ENCODE measurements at places on chromosomes 12 and 14.

GRCh38 chr12:77888611-77889010, 57.9 kb downstream of the NAV3 start:
- no peak for DNase-seq

GRCh38 chr14:91911474-91912032, 35.9 kb downstream of the FBLN5 start:
- DNase-seq = peak; percentile 40

- no peak for DNase-seq
Measured at GRCh38 chr14:57611555-57612075, 118.0 kb upstream of the CCDC198 start.

DNA sequence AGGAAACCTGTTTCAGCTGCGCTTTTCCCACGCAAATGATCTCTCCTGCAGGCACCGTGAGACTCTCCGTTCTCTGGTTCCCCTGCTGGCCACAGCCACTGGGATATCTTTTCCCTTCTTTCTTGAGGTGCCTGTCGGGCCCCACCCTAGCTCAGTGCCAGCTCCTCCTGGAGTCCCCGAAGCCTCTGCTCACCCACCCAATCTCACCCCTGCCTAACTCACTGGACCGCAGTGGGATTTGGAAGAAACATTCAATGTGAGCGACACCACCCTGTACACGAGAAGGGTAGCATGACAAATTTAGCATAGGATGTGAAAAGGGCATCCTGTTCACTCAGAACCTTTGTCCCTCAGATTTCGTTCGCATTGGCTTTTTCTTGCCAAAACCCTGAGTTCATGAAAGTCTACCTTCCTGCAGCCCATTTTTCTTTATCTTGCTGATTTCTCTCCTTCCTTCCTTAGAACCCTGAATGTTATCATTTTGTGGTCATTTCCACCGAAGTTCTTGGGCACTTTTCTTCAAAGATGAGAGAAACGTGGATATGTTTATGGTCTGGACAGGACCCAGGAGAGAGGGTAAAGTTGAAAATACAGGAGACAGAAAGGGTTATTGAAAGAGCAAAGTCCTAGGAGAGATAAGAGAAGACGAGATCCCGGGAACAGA, 63.6 kb upstream of the ELK3 start:
- no peak for DNase-seq

GRCh38 chr14:64971943-64972791, at the start of gene RAB15:
Gene RAB15, minus strand, starts transcription at chr14:64972336. Its CDS starts 260 bp downstream, at chr14:64972076.
- DNase-seq = peak; percentile 25

GRCh38 chr12:95216711-95217376, 423 bp downstream of the FGD6 start:
- DNase-seq = no peak

DNA sequence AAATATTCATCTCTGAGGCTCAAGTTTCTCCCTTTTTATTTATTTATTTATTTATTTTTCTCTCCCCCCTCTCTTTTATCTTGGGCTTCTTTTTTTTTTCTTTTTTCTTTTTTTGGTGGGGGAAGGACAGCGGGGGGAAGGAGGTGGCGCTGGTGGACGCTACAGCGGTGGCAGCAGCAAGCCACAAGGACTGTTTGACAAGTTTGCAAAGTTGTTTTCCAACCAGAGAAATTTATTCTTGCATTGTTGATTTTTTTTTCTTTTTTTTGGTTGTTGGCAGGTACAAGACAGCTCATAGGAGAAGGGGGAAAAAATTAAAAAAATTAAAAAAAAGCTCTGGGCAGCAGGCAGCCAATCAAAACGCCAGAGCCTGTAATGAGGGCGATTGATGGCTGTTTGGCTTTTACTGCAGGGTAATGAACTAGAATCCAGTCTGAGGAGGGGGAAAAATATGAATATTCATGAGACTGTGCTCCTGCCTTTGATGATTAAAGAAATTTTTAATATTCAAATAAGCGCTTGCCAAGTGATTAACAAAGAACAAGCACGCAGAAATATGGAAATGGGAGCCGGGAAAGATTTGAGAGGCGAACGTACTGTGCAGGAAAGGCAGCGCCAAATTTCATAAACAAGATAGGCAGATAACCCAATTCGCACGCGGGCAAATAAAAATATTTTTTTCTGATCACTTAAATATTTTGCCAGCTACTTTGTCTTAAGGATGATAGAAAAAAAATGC, 36.2 kb downstream of the BCL11B start:
- DNase-seq = no peak

DNA sequence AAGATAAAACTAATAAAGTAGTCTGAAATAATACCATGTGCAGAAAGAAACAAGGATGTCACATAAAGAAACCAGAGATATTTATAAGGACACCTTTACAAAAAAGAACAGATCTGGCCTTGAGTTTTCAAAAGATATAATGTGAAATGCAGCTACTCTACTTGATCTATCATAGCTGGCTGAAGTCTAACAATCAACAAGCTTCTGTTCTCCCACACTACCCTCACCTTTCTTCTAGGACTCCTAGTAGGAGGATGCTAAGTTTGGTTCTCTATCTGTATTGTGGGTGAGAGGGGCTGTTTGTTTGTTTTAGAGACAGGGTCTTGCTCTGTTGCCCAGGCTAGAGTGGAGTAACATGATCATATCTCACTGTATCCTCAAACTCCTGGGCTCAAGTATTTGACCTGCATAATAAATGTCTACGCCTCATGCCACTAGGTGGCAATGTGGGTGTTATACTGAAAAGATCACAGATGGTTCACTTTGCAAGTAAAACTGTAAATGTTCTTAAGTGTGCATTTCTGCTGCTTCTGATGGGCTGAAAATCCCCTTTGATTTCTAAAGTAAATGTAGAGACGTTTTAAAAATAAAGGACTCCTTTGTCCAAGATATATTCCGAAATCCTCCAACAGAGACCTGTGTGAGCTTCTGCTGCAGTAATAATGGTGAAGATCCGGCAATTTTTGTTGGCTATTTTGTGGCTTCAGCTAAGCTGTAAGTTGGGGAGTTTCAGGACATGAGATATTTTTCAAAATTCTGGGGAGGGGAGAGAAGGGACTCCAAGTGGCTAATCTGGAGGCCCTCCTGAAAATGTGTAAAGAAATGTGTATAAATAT, 269.3 kb downstream of the DAD1 start:
- peak; percentile 49 for DNase-seq

DNA sequence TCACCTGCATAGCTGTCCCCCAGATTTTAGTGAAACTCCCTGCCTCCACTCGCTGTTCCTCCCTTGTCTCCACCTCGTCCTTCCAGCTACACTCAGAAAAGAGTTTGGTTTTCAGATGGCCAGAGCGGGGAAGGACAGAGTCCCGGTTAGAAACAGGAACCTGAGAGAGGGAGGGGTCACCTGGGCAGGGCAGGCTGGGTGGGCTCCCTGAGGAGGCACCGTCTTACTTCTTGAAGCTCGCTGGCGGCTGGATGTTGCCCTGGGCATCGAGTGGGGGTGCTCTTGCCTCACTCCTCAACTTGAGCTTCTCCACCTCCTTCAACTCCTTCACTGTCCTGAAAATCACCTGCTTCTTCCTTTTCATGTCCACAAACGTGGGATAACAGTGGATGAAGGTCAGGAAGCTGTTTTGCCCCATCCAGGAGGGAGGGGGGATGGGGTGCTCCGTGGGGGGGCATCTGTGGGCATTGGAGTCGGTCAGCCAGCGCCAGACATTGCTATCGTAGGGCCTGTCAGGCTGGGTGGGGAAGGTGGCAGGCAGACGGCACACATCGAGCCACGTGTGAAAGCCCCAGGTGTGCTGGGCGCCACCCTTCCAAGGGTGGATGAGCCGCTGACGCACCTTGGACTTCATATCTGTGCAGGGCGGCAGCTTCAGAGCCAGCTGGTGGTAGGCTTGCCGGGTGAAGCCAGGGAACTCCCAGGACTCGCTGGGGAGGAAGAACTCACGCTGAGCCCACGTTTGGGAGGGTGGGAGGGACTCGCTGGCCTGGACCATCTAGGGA, 2.0 kb downstream of the TEX52 start:
- no peak for DNase-seq

- DNase-seq = peak; percentile 89
Measured at GRCh38 chr14:93103392-93104080, 12.2 kb downstream of the ITPK1 start.

DNA sequence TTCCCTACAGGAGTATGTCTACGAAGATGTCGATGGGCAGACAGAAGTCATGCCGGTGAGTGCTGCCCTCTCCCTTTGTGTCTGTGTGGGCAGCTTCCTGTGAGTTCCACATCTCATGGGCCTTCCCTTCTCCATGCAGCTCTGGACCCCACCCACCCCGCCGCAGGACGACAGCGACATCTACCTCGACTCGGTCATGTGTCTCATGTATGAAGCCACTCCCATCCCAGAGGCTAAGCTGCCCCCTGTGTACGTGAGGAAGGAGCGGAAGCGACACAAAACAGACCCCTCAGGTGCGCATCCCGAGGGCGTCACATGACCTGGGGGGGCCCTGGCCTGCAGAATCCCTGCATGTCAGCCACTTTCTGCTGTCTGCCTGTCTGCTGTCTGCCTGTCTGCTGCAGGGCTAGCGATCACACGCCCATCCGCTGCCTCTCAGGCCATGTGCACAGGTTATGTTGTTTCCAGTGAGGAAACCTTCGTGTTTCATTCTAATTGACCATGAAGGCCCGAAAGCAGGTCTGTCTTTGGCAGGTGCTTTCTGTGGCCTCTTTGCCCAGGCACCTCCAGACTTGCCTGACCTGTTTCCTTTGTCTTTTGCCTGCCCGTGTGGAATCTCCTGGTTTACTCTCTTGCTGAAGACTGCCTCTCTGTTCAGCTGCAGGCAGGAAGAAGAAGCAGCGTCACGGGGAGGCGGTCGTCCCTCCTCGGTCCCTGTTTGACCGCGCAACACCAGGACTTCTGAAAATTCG, 95.1 kb downstream of the EP400 start:
- no peak for DNase-seq

DNA sequence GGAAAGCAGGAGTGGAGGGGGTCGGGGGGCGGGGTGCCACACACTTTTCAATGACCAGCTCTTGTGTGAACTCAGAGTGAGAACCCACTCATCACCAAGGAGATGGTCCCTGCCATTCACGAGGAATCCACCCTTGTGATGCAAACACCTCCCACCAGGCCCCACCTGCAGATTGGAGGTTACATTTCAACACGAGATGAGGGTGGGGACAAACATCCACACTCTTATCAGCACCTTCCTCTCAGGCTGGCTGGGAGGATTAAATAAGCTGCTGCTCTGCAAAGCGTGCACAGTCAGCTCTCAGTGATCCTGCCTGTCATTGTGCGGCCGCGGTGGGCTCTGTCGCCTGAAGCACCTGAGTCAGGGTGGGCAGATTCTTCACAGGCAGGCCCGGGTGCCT, 39.7 kb downstream of the AACS start:
- DNase-seq = no peak

GRCh38 chr12:50109319-50109718, 2.7 kb upstream of the COX14 start:
- DNase-seq = no peak

DNA sequence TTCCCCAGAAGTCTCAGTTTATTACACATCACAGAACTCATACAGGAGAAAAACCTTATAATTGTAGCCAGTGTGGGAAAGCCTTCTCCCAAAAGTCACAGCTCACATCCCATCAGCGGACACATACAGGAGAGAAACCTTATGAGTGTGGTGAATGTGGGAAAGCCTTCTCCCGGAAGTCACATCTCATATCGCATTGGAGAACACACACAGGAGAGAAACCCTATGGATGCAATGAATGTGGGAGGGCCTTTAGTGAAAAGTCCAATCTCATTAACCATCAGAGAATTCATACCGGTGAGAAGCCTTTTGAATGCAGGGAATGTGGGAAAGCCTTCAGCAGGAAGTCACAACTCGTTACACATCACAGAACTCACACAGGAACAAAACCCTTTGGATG, 20.1 kb downstream of the ZNF84 start:
- DNase-seq = no peak

DNA sequence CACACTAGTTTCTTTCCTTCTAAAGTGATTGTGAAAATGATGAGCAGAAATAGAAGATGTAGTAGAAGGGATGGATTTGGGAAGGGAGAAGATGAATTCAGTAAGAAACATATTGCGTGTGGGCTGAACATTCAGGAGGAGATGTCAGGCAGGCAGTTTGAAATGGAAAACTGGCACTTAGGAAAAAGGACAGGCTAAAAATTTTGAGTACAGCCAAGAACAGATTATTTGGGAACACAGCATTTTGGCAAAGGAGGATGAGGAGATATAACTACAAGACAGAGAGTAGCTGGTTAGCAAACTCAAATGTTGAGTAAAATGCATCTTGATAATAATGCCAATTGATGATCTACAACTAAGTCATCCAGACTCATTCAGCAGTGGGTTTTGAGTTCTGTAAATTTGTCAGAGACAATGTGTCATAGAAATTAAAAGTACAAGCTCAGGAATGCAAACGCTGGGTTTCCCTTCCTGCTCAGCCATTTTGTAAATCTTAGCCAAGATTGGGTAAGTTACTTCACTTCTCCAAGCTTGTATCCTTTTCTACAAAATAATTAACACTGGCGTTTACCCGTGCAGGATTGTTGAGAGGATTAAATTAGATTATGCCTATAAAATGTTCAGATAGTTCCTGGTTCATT, 255.0 kb downstream of the NAV3 start:
- DNase-seq = peak; percentile 22

DNA sequence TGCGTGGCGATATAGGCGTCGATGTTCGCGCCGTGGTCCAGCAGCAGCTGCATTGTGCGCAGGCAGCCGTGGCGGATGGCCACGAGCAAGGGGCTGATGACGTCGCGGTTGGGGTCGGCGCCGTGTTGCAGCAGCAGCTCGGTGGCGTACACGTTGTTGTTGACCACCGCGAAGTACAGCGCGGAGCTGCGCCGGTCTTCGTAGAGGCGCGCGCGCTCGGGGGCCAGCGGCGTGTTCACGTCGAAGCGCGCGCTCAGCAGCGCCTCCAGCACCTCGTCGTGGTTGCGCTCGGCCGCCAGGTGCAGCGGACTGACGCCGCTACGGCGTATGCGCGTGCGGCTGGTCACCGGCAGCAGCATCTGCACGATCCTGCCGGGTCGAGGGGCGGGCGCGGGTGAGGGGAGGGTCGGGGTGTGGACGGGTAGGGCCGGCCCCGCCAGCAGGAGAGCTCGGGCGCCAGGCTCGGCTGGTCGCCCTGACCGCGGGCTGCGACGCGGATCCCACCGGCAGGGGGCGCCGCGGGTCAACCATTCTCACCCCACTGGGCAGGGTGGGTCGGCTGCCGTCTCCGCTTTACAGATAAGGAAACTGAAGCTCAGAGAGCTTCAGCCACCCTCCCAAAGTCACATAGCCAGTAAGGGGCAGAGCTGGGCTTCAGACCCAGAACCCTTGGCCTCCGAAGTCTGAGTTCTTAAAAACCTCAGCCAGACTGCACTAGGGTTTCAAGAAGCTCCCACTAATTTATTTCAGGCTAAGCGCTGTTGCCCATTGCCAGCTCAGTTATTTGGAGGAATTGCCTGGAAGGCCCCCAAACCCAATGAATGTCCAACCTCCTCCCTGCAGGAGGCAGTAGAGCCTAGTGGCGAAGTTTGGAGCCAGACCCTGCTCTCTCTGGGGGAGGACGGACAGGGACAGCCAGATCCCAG, 12.4 kb downstream of the FAM181A start:
- peak; percentile 83 for DNase-seq

GRCh38 chr12:71438670-71439361, 782 bp upstream of the LGR5 start:
- no peak for DNase-seq

DNA sequence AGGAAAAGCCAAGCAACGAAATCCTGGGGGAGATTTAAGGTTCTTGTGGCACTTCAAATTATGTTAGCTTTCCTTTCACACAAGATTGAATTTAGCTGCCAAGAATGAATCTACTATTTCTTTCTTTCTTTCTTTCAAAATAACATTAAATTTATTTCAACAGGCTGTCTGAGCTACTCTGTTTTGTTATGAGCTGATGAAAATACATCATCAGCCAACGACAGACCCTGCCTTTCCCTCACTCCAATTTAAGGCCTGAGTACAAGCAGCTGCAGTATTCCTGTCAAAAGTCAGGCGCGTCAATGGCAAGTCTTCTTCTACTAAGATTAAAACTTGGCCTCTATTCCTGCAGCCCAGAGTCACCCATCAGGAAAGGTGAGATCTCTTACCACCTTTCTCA, 347.7 kb upstream of the FLRT2 start:
- no peak for DNase-seq
